ENCODE measurements at places on chromosomes 2 and 18.

DNA sequence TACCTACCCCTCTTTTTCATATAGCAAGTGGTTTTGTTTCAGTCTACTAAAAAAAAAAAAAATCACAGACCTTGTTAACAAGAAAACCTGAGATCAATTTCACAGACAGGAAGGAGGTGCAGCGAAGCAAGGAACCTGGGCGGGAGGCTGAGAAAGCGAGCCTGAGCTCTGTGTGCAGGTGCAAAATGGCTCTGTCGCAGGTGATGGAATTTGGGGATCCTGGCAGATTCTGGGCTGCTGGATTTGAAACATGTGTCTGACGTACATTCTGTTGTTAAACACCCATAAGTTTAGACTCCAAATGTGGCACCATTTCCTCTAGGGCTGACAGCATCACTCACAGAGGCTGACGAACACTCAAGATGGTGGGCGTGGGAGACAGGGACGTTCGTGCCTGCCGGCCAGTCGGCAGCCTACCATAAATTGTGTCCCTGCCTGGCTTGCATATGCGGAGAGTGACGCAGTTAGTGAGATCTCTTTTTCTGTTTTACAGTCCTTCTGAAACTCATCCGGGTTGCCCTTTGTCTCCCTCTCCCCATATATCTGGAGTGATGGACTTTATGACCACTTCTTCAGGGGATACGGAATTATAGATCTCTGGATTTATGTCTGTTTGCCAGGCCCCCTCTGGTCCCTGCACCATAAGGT is 8.8 kb upstream of the DDX1 start:
- DNase-seq = no peak

DNA sequence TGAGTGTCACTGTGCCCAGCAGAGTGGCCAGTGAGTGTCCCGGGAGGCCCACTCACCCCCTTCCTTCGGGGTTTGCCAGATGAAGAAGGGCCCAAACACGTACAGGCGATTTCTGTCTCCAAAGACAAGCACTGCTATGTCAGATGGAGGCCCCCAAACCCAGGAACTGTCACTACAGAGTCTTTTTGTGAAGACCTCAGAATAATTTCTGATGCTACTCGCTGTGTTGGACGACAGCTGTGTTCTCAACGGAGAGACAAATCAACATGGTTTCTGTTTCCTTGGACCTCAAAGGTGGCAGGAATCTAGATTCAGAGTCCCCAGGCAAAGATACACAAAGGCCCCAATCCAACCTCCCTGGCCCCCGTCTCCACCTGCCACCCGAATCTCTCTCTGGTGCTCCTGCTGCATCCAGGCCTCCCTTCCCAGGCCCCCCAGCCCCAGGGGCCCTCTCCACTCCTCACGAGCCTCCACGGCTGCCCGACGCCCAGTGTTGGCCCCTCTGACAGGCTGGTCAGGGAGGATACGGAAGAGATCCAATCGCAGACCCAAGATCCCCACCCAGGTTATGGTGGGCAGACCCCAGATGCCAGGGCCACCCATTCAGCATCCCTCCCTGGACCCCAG is 2.4 kb upstream of the GPR17 start:
- DNase-seq = no peak

DNA sequence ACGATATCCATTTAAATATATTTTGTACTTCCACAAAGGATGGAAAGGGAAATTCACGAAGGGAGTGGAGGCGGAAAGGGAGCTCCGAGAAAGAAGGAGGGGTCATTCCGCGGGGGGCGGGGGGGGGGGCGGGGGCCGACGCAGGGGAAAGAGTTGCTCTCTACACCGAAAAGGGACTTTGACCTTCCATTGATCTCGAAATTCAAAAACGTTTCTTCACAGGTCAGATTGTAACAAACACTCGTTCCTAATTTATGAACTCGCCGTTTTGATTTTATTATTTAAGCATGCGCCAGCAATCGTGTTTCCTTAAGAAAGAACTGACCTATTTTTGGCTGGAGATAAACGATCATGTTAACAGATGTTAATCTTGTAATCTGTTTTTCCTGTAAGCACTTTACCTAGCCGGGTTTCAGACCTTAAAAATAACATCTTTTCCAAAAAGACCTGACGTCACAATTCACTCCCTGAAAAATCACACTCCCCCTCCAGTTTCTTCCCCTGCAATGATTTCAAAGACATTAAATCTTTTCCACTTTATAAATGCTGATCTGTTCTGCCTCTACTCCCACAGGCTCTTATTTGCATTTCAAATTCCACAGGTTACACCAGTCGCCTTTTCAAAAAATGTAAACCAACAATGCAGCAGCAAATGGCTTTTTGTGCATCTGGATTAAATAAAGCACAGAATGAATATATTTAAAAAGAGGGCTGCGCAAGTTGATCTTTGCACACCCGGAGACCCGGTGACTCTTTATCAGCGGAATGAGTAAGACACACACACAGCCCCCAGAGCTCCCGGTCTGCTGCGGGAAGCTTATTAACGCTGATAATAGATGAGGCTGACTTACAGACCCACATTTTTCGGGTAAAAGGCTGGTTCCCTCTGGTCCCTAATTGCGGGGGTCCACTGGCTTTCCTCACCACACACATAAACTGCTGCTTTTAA is 1.6 kb downstream of the ZNF516 start:
- DNase-seq = no peak

GRCh38 chr2:118677546-118677945 is 169.9 kb downstream of the EN1 start:
- DNase-seq = peak; percentile 86

DNA sequence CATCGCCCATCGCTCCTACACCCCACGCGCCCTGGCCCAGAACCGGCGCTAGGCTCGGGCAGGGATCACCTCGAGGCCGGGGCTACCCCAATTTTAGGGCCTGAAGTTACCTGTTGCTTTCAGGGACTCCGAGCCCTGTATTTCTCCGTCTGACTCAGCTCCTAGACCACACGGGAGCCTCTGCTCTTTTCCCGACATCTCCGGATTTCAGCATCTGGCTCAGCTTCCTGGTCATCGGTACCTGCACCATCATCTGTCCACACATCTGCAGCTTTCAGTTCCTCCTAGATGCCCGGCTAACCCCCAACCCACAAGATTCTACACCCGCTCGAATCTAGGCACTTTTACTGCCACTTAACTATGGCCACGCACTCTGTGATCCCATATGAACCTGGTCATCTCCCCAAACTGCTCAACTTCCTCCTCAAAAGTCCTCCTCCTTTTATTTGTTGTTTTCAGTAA is 12.1 kb upstream of the HMSD start:
- DNase-seq = no peak

DNA sequence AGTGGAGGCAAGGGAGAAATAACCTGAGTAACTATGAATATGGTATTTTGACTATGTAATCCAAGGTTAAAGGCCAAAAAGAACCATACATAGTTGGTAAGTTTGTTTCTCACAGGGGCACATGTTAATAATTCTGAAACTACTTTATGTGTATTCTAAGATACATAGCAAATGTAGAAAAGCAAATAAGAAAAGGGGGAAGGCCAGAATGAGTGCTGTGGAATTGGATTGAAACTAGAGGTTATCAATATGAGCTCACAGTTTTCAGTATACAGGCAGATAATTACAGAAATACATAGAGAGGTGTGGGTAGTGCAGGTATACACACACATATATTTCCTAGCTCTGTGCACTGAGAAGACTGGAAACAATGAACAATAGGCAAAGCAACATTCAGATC is 13.7 kb downstream of the INO80C start:
- DNase-seq = no peak

Measured in esophagus muscularis mucosa (tissue), 4 donors.